ENCODE measurements at places on chromosomes 3 and 15.

GRCh38 chr3:171763392-171763791 lies 46.9 kb downstream of the PLD1 start:
- no peak for DNase-seq

GRCh38 chr3:31086698-31087097 lies 192.2 kb upstream of the GADL1 start:
- no peak for DNase-seq

DNA sequence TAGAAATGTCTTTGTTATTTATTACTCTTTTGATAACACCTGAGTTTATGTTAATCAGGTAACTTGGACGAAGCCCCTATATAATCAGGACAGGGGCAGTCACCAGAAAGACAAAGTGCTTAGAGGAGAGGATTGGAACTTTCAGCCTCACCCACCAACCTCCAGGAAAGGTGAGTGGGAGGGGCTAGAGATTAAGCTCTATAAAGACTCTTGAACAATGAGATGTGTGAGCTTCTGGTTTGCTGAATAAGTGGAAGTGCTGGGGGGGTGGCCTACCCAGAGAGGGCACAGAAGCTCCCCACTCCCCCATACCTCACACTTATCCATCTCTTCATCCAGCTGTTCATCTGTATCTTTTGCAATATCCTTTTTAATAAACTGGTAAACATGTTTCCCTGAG lies 73.9 kb downstream of the TTBK2 start:
- no peak for DNase-seq

GRCh38 chr3:49518016-49518415 lies 36.3 kb upstream of the BSN start:
- no peak for DNase-seq

DNA sequence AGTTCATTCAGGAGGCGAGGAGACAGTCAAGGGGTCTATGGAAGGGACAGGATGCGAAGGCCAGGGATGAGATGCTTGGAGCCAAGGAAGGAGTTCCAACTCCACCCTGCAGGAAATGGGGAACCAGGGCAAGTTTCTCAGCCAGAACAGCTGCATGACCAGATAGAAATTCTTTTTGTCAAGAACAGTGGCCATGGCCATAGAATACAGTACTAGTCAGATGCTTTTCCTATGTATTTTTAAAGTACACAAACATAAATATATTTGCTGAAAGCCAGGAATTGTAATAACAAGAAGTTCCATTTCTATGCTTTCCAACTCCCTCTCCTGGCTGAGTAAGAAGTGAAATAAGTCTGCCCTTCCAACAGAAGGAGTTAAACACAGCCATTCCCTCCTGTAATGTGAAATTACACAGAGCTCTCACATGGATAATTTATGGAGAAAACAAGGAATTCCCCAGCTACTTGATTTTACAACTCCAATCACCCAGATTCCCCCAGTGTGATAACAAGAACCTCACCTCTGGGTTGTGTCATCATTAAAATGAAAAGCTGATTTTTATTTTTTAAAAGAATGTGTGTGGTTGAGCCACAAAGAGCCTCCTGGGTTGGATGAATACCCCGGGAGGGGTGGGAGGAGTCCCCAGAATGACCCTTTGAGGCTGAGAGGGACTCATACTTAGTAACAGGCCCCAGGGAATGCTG lies 124.6 kb upstream of the ARHGEF3 start:
- DNase-seq = no peak

DNA sequence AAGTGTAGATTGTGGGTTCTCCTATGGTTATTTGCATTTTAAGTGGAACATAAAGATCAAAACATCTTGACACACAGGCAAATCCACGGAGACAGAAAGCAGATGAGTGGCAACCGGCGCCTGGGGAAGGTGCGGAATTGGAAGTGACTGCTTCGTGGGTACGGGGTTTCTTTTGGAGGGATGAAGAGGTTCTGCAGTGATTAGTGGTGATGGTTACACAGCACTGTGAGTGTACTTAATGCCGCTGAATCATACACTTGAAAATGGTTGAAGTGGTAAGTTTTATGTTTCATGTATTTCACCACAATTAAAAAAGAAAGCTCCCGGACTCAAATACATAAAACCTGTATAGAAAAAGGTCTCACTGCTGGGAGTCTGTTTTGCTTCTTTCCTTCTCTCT lies 18.5 kb upstream of the VPS33B start:
- DNase-seq = no peak

DNA sequence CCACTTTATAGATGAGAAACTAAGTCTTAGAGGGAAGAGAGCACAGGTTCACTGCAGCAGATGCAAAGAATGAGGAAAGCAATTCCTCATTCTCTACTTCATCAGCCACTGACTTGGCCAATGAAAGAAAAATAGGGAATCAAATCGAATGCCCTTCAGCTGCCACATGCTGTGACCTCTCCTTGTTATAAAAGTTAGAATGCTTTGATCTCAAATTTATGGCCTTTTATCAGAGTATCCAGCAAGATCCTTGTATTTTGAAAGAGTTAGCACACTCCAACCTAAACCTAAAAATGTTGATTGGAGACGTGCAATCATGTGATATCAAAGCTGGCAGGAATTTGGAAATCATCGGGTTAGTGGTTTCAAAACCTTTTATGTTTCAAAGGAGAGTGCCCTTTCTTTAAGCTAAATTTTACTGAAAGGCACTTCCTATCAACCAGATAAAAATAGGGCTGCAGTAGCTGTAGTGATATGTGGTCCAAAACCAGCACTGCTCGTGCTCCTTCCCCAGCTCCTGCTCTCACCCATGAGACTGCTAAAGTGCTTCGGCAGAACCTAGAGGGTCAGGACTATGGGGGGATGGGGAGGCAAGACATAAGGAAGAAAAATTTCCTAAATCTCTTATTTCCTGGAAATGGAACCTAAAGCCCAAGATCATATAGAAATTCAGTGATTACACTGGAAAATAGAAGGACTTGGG lies 617.0 kb downstream of the PYDC2 start:
- DNase-seq = no peak

DNA sequence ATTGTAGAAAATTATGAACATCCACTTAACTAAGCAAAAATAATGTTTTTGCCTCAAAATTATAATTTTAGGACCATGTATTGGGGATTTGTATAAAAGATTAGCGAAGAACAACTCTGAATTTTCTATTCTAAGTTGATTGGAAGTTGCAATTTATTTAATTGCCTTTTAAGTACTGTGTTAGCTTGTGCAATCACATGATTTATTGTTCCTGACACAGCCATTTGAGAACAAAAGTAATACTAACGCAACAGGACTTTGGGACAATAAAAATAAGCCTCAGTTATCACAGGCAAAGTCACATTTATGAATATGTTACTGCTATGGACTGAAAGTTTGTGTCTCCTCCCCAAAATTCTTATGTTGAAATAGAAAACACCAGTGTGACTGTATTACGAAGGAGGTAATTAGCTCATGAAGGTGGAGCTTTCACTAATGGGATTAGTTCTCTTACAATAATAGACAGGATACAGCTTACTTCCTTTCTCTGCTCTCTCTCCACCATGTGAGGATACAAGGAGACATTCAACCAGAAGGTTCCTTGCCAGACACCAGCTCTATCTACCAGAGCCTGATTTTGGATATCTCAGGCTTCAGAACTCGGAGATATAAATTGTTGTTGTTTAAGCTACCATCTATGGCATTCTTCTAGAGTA lies 745.9 kb downstream of the ZBBX start:
- DNase-seq = peak; percentile 10

- DNase-seq = no peak
Measured at GRCh38 chr15:47514200-47514652, 203.1 kb upstream of the SEMA6D start.

DNA sequence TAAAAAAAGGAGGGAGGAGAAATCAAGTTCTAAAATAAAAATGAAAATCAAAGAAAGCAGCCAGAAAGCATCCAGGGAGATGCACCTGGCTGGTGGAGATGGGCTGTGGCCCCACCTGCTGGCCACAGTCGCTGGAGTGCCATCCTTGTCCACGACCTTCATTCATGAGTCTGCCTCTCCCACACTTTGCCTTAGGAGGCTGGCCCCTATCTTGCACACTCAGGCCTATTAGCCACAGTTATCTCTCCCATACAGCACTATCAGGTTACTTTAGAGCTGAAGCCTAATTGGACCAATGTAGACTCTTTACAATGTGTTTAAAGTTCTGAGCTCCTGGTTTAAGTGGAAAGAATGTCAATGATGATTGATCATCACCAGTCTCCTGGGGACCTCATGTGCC lies 392.0 kb upstream of the RORA start:
- DNase-seq = no peak

DNA sequence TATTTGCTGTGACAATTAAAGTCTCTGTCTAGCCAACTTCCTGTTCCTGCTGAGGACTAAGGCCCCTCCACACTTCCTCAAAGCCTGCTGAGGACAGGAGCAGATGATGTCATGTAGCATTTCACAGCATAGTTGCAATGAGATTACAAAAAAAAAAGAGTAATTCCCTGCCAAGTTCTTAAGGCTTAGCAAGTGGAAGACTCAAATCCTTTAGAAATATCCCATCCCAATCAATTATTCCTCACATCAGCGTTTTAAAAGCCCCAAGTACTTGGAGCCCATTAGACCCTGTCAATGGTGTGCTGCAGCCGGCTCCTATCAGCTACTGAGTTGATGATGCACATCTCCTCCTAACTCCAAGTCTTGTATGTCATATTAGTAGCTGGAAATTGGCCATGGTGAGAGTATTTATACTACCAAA lies 51.7 kb downstream of the TRANK1 start:
- DNase-seq = peak; percentile 87

GRCh38 chr15:79032656-79033055 lies 57.9 kb downstream of the RASGRF1 start:
- DNase-seq = no peak

DNA sequence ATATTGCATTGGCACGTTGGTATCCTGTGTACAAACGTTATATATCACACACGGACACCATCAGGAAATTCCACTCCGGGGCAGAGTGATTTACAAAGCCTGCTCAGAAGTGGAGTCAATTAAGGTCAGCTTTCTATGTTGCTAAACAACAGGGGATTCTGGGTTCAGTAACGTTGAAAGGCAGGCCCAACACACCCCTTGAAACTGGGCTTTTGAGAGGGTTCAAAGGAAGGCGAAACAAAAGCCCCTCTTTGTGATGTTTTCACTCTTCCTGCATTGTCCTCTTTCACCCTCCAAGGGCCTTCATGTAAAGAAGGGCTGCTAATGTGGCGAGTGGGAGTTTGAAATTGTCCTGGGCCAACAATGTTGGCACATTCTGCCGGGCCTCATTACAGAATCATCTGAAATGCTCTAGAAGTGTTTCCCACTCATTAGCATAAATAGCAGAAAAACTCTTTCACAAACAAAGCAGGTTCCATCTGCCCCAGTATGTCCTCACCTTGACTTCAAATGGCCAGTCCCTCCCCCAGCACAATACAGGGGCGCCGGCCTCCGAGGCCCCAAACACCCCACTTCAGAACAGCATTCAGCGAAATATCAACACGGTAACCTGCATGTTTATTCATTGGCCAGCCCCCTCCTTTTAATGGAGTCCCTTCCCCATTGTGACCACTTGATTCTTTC lies 76.4 kb downstream of the HES1 start:
- no peak for DNase-seq

GRCh38 chr3:48476426-48477053 lies 27.4 kb downstream of the SHISA5 start:
- no peak for DNase-seq

DNA sequence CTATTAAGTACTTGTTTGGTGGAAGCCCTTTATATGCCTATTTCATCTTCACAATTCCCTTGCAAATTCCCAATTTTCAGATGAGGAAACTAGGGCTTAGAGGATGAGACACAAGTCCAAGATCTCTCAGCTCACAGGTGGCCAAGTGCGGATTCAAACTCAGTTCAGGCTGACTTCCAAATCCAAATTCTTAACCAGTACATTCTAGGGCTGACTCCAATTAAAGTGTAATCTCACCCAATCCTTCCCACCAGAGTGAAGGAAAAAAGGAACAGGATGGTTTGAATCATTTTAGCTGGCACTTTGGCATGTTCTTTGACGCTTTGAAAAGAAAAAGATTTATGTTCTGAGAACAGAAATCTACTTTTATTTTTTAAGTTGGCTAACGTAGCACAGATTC lies 12.7 kb downstream of the ARHGEF3 start:
- no peak for DNase-seq

GRCh38 chr3:150747886-150748683 lies 14.9 kb downstream of the SIAH2 start:
- DNase-seq = no peak

- no peak for DNase-seq
Measured at GRCh38 chr3:127391436-127392155, 103.8 kb upstream of the PRR20G start.

GRCh38 chr3:100277255-100277800 lies 16.5 kb downstream of the TBC1D23 start:
- no peak for DNase-seq

GRCh38 chr3:85360742-85361387 lies 402.1 kb downstream of the CADM2 start:
- DNase-seq = peak; percentile 37

GRCh38 chr3:194117104-194117845 lies 18.7 kb upstream of the HES1 start:
- DNase-seq = no peak

- DNase-seq = no peak
Measured at GRCh38 chr3:38118421-38119247, 18.3 kb downstream of the ACAA1 start.

- no peak for DNase-seq
Measured at GRCh38 chr15:38549222-38549621, 15.4 kb downstream of the RASGRP1 start.

- no peak for DNase-seq
Measured at GRCh38 chr15:62866366-62866765, 176.2 kb upstream of the TPM1 start.

- DNase-seq = no peak
Measured at GRCh38 chr3:15924914-15925313, 127.1 kb upstream of the ANKRD28 start.

DNA sequence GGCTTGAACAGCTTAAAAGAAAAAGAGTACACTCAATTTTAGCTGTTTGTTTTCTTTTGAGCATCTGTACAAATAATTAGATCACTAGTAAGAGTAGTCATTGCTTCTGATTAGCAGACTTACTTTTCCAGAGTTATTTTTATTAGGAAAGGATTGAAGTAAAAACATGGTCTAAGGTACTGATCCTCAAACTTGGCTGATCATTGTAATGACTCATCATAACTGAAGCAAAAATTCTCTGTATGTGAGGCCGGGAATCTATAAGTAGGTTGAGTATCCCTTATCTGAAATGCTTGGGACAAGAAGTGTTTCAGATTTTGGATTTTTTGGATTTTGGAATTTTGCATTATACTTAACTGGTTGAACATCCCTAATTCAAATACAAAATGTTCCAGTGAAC lies 12.4 kb downstream of the NMD3 start:
- DNase-seq = no peak

DNA sequence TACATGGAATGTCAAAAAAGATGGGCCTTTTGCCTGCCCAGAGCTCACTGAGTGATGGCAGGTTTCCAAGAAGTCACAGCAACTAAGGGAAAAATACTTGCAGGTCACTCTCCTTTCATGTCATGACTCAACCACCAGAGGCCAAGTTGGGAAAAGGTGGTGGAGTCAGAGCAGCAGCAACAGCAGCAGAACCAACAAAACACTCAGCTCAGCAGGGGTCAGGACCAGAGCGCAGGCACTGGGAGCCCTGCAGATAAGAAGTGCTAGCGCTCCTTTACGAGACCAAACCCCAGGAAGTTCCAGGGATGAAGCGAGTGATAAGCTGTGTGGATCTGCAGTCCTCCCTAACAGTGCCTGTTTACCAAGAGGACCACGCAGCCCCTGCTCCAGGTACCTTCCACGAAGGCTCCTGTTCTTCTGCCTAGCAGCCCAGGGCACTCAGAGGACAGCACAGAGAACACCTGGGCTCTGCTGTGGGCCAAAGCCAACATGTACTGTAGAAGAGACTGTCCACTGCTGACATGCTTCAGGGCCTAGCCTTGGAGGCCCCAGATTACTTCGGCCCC lies 26.0 kb downstream of the POC1A start:
- no peak for DNase-seq
